ENCODE measurements at places on chromosomes 3 and 15. TPM values are rescaled to one million over a fixed set of nuclear protein-coding genes. Genes with fewer than 3 reads are reported as not detected.

The MRAS gene
- total RNA-seq = 27.9 TPM

The DAG1 gene
- total RNA-seq = 132 TPM

The SKOR1 gene
- total RNA-seq = 0.79 TPM

The PLA2G4F gene
- 0.79 TPM for total RNA-seq

The CCDC54 gene
- total RNA-seq = not detected

The CASR gene
- total RNA-seq = not detected

The P2RY1 gene
- total RNA-seq = under 0.01 TPM

The STRC gene
- total RNA-seq = 0.33 TPM

The HEG1 gene
- 25.5 TPM for total RNA-seq

The P2RY12 gene
- total RNA-seq = not detected

The PRSS50 gene
- total RNA-seq = 0.54 TPM

The SELENOS gene
- total RNA-seq = 54.2 TPM

The BTBD1 gene
- 56.9 TPM for total RNA-seq

All from placental epithelial cell (primary cell).